ENCODE measurements at places on chromosomes 5 and 9. TPM values are rescaled to one million over a fixed set of nuclear protein-coding genes. Genes with fewer than 3 reads are reported as not detected.

DNA sequence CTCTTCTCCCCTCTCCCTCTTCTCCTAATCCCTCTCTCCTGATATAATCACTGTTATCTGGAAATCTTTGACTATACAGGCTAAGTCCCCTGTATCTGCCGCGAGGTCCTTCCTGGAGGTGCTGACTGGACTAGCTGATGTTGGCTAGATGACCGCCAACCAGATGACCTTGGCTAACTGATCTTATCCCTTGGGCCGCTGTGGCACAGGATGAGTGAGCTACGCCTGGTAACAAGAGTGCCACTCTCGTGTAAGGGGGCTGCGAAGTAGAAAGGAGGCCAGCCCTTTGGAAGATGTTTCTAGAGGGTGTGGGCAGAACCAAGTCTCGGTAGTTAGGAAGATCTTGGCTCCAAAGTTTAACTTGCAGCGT is 345 bp upstream of the PRRC1 start:
- DNase-seq, result no peak

DNA sequence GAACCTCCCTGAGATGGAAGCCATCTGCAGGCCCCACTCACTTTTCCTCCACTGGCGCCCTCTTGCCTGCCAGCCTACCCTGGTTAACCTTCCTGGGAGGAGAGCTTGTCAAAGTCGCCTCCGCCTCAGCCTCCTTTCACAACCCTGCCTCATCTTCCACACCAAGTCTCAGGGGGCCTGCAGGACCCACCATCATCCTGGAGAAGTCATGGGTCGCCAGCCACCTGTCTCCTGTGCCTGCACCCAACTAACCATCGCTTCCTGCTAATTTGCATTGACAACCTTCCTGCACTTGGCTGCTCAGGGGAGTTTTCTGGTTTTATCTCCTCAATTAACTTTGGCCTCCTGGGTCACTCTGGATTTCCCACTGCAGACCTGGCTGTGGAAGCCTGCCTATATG is 52.8 kb upstream of the GRHPR start:
- DNase-seq, result no peak

DNA sequence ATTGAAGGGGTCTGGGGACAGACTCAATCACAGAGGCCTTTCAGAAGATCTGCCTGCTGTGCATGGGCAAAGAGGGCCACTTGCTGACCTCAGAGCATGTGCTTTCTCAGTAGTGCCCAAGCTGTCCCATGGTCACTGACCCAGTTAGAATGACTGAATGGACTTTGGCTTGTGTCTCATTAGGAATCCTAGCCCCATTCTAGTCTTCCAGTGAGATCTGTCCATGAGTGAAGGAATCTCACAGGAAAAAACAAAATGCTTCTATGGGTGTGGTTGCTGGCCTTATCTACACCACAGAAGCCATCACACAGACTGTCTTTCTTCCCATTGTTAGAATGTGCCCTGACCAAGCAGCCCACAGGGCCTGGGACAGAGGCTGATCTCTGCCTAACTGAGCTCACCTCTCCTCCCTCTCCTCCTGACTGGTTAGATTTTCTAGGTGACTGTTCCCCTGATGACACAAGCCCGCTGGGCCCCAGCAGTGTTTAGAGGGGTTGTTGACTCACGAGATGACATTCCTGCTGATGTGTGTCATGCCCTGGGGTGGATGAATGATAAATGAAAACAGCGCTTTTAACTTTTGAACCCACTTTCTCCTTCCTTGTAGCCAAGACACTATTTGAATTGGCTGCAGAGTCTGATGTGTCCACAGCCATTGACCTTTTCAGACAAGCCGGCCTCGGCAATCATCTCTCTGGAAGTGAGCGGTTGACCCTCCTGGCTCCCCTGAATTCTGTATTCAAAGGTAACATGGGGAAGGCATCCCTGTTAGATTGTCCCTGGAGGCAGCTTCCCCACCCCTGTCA is 24.8 kb downstream of the TGFBI start:
- no peak for DNase-seq

GRCh38 chr5:54672871-54673270 is 155.3 kb downstream of the SNX18 start:
- no peak for DNase-seq

Gene NME5
- total RNA-seq, result 9.2 TPM

Gene PTPDC1
- 13.1 TPM for total RNA-seq

DNA sequence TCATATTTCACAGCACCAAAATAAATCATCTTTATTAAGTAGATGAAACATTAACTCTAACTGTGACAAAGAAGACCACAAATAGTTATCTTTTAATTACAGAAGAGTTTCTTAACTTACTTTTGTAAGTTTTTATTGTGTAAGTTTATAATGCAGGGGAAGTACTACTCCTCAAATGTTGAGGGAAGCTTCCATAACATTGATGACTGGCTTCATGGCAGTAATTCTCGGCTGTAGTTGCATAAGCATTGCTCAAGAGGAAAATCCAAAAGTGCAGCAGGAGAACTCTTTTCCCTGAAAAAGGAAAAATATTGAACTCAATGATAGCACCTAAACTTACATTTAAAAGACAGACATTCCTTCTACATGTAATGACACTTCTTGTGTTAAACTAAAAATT is 4.6 kb downstream of the TSLP start:
- DNase-seq, result no peak

Gene FAM78A
- total RNA-seq, result 3.8 TPM

GRCh38 chr9:32954642-32955041 is 46.8 kb downstream of the APTX start:
- no peak for DNase-seq

DNA sequence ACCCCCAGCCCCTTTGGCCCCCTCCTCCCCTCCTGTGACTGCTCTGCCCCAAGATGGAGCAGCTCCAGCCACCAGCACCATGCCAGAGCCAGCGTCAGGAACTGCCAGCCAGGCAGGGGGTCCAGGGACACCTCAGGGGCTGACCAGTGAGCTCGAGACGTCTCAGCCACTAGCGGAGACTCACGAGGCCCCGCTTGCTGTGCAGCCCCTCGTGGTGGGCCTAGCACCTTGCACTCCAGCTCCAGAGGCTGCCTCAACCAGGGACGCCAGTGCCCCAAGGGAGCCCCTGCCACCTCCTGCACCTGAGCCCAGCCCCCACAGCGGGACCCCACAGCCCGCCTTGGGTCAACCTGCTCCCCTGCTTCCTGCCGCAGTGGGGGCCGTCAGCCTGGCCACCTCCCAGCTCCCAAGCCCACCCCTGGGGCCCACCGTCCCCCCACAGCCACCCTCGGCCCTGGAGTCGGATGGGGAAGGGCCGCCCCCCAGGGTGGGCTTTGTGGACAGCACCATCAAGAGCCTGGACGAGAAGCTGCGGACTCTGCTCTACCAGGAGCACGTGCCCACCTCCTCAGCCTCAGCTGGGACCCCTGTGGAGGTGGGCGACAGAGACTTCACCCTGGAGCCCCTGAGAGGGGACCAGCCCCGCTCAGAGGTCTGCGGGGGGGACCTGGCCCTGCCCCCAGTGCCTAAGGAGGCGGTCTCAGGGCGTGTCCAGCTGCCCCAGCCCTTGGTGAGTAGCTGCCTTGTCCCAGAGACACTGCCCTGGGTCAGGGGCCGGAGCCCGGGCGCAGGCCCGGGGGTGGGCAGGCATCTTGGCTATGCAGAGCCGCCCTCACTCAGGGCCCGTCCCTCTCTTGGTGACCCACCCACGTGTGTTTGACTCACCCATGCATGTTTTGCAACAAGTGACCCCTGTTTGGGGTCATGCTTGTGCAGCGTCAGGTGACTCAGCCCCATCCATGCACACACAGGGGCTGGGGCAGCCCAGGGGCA is 105.2 kb downstream of the WNK2 start:
- DNase-seq, result peak; percentile 26

DNA sequence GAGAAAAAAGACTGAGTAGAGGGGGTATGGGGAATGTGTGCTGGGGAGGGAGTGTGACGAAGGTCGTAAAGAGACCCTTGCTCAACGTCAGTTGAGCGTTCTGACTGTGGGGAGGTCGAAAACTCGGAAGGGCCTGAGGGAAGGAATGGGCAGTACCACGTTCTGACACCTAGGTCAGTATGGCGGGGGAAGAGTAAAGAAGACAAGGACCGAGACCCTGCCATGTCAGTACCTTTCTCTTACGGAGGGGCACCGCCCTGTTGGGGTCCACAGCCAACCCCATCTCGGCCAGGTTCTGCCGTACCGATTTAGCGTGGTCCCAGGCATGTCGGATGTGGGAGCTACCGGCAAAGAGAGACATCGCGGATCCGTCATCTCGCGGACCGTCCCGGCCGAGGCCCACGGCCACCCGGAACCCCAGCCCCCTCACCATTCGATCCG is 375 bp downstream of the NOP16 start:
- peak; percentile 31 for DNase-seq

DNA sequence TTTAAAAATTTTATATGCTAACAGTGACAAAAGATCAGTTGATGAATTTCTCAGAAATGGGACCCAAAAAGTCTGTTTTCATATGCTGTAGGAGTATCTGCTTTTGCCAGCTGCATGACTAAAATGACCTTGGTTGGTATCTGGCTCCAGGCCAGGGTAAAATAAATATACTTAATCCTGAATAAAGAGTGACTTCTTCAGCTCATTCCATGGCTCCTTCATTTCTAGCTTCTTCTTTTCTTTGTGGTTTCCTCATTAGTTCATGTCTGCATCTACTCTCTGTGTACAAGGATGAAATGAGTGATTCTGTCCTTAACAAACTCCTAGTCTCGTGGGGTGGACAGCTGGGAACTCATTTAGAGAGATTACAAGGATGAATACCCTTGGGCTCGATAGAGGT is 36.0 kb downstream of the RCL1 start:
- DNase-seq, result no peak

DNA sequence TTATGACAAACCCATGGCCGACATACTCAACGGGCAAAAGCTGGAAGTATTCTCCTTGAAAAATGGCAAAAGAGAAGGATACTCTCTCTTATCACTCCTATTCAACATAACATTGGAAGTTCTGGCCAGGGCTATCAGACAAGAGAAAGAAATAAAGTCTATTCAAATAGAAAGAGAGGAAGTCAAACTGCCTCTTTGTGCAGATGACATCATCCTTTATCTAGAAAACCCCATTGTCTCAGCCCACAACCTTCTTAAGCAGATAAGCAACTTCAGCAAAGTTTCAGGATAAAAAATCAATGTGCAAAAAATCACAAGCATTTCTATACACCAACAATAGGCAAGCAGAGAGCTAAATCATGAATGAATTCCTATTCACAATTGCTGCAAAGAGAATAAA is 1799.9 kb upstream of the ACO1 start:
- DNase-seq, result no peak

DNA sequence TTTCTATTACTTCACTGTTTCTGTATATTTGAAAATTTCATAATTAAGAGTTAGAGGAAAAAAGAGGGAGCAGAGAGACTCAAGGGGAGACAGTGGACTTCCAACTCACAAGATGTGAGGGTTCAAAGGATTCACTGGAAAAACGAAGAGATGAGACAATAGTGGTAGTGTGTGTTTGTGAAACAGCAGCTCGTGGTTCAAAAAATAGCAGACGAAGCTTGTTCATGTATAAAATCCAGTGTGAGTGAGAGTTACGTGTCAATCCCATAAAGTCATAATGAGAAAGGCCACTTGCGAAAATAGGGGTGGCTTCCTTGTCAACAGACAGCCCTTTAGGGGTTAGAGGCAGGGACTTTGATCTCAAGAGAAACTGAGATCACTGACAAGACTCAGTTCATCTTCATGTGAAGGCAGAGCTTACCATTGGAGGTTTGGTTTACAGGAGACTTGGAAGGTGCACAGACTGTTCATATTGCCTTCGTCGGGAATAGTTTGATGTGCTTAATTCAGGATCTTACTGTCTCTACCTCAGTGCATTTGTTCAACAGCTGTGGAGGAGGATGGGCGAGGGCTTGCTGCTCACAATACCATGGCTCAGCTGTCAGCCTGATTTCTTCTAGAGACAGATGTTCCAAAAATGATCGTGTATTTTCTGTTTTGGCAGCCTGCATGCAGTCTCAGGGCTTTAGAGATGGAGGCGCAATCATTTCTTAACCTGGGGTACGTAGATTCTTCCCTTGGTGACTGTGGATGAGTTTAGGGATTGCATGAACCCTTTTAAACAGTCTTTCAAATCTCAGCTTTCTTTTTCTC is 105.7 kb upstream of the KLF9 start:
- DNase-seq, result no peak

Data from uterus (tissue), 4 donors.